ENCODE measurements at places on chromosomes 16 and 17.

GRCh38 chr16:318628-319027 is 33.9 kb downstream of the AXIN1 start:
- no peak for DNase-seq

- DNase-seq = no peak
Measured at GRCh38 chr17:48554412-48555257, 9.7 kb upstream of the HOXB2 start.

DNA sequence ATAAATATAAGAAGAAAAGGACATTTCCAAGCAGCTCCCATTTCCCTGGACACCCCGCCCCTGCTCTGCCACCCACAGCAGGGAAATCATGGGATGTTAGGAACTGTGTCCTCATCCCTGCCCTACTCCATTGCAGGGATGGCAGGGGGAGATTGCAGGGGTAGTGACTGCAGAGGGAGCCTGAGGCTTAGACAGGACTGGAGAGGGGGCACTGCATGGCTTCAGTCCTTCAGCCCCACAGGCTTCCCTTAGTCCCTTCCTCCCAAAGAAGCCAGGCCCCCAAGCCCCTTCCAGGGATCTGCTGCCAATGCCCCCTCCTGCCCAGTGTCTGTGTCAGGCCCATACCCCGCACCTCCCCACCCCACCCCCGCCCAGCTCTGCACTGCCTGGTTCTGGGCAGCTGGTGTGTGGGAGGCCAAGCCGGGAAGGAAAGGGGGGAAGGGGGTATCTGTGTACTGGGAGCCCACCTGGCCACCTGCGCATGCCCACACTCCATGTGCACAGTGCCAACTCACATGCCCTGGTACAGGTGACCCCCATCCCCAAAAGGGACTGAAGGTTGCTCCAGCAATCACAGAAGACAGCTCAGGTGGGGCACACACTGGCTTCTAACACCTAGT is 3.3 kb downstream of the RUNDC3A start:
- DNase-seq = no peak

GRCh38 chr17:79338152-79338551 is 263.5 kb downstream of the ENGASE start:
- no peak for DNase-seq

DNA sequence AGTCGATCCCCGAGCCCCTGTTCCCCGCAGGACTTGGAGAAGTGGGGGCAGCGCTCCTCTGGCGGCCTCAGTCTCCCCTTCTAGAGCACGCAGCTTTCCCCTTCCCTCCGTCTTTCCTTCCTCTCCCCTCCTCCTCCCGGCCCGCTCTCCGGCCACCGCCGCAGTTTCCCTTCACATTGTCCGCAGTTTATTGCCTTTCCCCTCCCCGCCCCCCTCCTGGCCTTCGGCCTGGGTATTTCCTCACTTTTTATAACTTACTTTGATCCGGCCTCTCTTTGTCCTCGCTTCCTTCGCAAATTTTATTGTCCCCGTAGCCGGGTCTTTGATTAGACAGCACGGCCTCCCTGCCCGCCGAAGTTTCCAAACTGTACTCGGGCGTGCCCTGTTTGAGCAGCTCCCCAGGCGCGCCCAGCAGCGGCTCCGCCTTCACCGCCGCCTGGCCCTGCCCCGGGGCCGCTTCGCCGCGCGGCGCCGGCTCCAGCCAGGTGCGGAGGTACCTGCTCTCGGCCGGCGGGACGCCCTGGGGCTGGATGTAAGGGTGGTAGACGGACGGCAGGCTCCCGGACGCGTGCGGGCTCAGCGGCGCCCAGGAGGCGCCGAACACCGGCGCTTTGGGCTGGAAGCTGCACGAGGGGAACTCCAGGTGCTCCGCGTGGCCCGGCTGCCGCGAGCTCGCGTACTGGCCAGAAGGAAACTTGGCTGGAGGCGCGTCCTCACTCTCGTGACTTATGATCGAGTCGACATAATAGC is 488 bp downstream of the HOXB9 start:
- DNase-seq = peak; percentile 47

DNA sequence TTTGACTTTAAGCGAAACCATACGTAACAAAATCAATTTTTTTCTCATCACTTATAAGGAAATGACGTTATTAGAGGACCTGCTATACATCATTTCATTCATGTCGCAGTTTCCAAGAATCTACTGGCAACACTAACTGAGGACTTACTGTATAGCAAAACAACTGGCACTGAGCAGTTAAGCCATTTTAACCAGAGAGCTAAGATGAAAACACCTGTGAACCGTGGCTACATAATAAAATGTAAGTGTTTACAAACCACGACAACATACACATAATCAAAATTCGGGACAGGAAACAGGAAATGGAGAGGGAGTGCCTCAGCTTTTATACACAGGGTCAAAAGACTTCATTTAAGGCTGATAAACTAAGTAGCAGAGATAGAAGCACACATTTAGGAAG is 29.5 kb downstream of the METTL16 start:
- no peak for DNase-seq

Measured in NCI-H526 treated with DMSO at 0.1 percent for 48 hours (cell line).